ENCODE measurements at places on chromosomes 2 and 18.

GRCh38 chr2:111669928-111670695 lies 213.9 kb downstream of the ANAPC1 start:
- no peak for DNase-seq

DNA sequence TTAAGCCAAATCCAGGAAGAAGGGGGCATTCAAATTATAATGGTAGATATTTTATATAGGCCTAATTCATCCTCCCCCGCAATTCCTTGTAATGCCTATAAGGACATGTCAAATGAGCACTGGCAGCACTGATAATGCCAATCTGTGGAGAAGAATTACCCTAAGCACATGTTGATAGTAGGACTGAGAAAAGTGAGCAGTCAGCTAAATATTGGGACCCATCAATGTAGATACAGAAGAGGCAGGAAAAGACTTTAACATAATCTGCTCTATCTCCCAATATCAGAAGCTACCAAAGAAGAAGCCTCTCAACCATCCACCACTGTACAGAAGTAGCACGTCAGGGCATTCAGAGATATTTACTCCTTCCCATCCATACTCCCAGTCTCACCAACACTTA lies 101.3 kb upstream of the REG3A start:
- no peak for DNase-seq

DNA sequence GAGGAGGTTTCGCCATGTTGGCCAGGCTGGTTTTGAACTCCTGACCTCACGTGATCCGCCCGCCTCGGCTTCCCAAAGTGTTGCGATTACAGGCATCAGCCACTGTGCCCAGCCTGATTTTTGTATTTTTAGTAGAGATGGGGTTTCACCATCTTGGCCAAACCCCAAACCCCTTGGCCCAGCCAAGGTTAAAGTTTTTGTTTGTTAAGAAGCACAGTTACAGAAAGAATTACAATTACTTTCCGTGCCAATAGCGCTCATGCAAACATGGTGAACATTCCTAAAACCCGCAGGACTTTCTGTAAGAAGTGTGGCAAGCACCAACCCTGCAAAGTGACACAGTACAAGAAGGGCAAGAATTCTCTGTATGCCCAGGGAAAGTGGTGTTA lies 26.1 kb downstream of the ITSN2 start:
- DNase-seq: no peak

GRCh38 chr2:234724850-234725249 lies 227.0 kb upstream of the SH3BP4 start:
- DNase-seq: no peak

DNA sequence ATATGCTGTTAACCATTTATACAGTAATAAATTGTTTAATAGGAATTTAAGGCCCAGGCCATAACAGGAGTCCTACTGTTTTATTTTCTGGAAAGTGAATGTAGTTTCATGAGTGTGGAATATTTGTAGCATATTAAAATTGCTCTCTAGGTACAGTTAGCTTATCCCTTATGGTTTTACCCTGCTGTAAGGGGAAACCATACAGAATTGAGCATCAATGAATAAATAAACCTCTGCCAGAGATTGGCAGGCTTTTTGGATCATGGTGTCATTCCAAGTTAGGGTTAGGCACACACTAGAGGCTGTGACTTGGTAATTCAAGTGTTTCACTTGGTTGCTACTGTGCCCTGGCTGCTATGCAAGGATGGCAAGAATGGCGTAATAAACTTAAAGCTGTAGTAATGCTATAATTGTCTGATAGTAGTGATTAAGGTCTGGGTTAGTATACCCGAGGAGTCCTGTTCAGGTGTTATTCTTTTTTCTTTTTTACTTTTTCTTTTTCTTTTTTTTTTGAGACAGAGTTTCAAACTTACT lies 30.4 kb downstream of the BMPR2 start:
- DNase-seq: no peak

GRCh38 chr2:238107525-238108422 lies 7.6 kb downstream of the ESPNL start:
- DNase-seq: no peak

DNA sequence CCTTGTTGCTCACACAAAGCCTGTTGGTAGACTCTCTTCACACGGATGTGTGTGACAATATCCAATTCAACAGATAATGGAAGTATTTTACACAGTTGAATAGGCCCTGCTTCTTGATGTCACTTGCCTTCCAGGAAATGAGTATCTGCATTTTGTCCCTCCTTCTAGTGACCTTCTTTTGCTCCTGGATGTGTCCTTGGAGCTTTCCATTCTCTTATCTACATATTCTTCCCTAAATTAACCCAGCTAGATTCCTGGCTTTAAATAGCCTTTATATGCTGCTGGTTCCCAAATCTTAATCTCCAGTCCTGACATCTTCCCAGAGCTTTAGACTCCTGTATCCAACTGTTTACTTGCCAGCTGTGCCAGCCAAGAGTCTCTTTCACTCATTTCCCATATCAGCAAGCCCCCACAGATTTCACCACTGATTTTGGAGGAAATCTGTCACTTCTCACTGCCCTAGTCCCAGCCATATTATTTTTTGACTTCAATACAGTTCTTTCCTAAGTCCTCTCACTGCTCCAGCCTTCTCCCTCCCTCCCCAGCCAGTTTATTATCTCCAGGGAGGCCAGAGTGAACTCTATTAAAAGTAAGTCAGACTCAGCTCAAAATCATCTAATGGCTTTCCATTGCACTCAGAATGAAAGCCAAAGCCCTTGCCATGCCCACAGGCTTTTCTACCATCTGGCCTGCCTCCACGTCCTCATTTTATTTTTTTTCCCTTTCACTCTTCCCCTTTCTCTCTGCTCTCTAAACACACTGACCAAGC lies 170.0 kb downstream of the PDE11A start:
- DNase-seq: no peak
